CD4-positive, alpha-beta memory T cell (primary cell): ENCODE measurements at places on chromosomes 13 and 19. TPM values are rescaled to one million over a fixed set of nuclear protein-coding genes. Genes with fewer than 3 reads are reported as not detected.

DNA sequence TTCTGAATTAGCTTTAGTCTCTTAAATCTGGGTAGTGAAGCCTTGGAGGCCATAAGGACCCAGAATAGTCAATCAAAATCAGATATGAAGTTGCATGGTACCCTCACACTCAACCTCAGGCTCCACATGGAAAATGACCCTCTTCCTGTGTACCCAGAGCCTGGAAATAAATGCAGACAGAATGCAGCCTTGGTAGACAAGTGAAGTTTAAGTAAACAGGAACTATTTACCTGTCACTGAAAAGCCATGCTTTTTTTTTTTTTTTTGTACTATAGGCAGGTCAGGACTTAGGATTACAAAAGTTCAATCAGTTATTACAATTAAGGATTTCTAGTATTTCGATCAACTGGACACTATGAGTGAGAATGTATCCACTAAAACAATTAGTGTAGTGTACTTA, 2654.2 kb upstream of the PCDH20 start:
- H3K4me1 ChIP-seq = no peaks in the 10 kb centered on the region
- no peak for DNase-seq
- no peak overlapping the region for H3K27ac ChIP-seq
- no peaks in the 10 kb centered on the region for H3K36me3 ChIP-seq
- no peaks in the 10 kb centered on the region for H3K27me3 ChIP-seq

DNA sequence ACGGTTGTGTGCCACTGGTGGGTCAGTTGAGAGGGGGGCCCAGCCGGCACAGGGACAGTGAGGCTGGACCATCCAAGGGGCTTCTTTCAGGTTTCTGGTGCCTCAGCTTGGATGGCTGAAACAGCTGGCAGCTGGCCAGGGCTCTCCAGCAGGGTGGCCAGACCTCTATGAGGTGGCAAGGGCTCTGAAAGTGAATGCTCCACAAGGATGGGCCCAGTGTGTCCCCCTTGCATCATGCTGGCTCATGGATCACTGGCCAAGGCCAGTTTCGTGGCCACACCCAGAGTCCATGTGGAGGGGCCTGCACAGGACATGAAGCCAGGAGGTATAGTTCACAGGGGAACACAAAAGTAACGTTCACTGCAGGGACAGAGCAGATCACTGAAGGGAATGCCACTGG, 49.6 kb downstream of the CDADC1 start:
- no peak for DNase-seq
- H3K27ac ChIP-seq = no peak overlapping the region
- no peaks in the 10 kb centered on the region for H3K36me3 ChIP-seq
- peaks cover 5% of the 10 kb centered on the region for H3K4me1 ChIP-seq
- H3K4me3 ChIP-seq = no peak overlapping the region

- H3K27me3 ChIP-seq = no peaks in the 10 kb centered on the region
- H3K36me3 ChIP-seq = no peaks in the 10 kb centered on the region
- no peak overlapping the region for H3K4me3 ChIP-seq
- DNase-seq = peak; percentile 47
- H3K27ac ChIP-seq = no peak overlapping the region
- H3K4me1 ChIP-seq = no peaks in the 10 kb centered on the region
These were observed 31.5 kb upstream of the ZNF766 start for GRCh38 chr19:52237771-52238400.

- no peak overlapping the region for H3K27ac ChIP-seq
- H3K36me3 ChIP-seq = no peaks in the 10 kb centered on the region
- no peak overlapping the region for H3K4me3 ChIP-seq
- H3K27me3 ChIP-seq = no peaks in the 10 kb centered on the region
These were observed 15.9 kb downstream of the OPA3 start for GRCh38 chr19:45568732-45569131.

- no peaks in the 10 kb centered on the region for H3K4me1 ChIP-seq
- no peaks in the 10 kb centered on the region for H3K36me3 ChIP-seq
- H3K27ac ChIP-seq = no peak overlapping the region
- H3K4me3 ChIP-seq = no peak overlapping the region
These were observed 673.8 kb downstream of the PCDH9 start for GRCh38 chr13:66556306-66556705.

DNA sequence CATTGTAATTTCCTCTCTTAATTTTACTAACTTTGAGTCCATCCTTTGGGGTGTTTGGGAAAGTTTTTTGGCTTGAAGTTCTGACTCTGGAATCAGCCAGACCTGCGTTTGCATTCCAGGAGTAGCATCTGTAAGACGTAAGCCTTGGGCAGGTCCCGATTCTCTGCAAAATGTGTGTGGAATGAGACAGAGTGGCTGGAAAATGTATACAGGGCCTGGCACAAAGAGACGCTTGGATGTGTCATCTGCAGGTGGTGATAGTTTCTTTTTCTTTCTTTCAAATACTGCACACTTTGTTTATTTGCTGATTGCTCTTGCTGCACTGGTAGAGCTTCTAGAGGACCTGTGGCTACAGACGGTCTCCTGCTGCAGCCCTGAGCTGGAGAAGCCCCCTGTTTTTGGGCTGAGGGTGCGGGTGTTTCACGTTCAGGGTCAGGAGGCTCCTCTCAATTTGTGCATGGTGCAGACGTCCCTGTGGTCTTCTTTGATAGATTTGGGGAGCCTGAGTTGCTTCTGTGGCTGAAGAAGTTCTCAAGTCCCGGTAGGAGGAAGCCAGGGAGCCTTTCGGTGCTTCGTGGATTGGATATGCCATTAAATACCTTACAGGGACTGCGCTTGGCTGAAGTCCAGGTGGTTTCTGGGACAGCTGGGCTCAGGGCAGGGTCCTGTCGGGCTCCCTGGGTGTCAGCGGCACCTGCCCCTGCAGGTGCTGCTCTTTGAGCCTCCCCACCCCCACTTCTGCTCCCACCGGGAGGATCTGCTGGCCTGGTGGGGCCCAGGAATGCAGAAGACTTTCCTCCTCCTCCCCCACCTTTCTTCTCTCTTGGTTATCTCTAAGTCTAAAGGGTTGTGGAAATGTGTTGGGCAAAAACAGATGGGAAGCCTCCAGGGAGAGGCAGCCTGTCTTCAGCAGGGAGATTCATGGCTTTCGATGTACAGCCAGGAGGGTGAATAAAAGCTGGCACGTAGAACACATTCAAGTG, 44.0 kb upstream of the GAS6 start:
- peaks cover 11% of the 10 kb centered on the region for H3K4me1 ChIP-seq
- DNase-seq = no peak
- H3K36me3 ChIP-seq = no peaks in the 10 kb centered on the region
- H3K27me3 ChIP-seq = peaks cover 9% of the 10 kb centered on the region

DNA sequence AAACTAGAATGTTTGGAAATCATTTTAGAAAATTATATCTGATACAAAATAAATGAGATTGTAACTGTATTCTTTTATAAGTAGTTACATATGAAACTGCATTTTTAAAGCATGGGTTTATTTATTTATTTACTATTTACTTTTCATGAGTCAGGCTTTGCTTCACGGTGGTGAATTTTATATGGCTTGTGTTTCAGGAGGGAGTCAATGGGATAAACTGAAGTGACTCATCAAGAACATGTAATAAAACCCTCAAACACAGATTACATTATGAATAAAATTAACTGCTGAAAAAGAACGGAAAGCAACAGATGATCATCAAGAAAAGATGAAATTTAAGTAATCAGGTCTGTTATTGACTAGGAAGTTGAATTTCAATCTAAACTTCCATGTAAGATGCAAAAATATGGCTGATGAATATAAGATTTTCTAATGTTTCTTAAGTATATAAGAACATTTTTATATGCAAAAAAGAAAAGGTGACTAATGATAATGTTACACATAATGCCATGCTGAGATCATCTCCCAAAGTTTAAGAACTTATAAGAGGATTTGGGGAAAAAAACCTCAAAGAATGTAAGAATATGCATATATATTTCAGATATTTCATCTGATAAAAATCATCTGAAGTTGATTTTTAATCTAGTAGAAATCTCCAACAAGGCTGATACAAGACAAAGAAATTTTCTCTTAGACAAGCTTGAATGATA, 383.6 kb downstream of the SLITRK1 start:
- H3K4me1 ChIP-seq = no peaks in the 10 kb centered on the region
- H3K27ac ChIP-seq = no peak overlapping the region
- no peaks in the 10 kb centered on the region for H3K36me3 ChIP-seq
- DNase-seq = no peak

DNA sequence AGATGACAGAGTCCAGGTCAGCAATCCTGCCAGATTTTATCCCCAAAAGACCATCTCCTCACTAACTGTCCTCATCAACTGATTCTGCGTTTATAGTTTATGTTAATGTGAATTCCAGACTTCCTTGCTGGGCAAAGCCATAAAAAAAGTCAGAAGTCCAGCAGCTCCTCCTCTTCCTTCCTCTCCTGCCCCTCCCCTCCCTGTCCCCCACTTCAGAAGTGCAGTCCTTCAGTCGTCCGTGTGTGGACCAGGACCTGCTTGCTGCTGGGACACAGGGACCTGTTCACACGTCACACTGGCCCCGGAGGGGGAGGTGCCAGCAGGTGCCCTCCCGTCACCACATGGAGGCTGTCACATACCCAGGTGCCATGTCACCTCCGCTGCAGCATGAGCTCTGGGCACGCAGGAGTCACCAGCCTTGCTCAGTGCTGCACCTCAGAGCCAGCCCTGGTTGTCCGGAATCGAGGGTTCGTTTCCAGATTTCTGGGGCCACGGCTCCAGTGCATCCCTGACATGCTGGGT, 4.0 kb upstream of the MCF2L start:
- DNase-seq = no peak
- no peak overlapping the region for H3K27ac ChIP-seq
- no peak overlapping the region for H3K4me3 ChIP-seq

DNA sequence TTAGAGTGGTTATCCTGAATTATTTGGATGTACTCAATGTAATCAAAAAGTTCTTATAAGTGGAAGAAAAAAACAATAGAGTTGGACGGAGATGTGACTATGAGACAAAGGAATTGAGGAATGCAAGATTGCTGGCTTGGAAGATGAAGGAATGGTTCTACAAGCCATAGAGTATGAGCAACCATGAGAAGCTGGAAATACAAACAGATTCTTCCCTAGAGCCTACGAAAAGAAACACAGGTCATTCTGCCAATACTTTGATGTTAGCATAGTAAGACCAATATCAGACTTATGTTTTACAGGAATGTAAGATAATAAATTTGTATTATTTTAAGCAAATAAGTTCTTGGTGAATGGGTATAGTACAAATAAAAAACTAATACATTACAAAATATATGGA, 249.2 kb downstream of the DIAPH3 start:
- H3K4me3 ChIP-seq = no peak overlapping the region
- no peak for DNase-seq
- H3K4me1 ChIP-seq = no peaks in the 10 kb centered on the region
- no peaks in the 10 kb centered on the region for H3K36me3 ChIP-seq

GRCh38 chr13:36914648-36915047, 5.4 kb downstream of the SMAD9 start:
- H3K36me3 ChIP-seq = no peaks in the 10 kb centered on the region
- peaks cover 6% of the 10 kb centered on the region for H3K4me1 ChIP-seq

- H3K4me1 ChIP-seq = no peaks in the 10 kb centered on the region
- no peaks in the 10 kb centered on the region for H3K27me3 ChIP-seq
- no peak overlapping the region for H3K4me3 ChIP-seq
- H3K27ac ChIP-seq = no peak overlapping the region
These were observed 126.6 kb downstream of the HS6ST3 start for GRCh38 chr13:96216543-96216942.

DNA sequence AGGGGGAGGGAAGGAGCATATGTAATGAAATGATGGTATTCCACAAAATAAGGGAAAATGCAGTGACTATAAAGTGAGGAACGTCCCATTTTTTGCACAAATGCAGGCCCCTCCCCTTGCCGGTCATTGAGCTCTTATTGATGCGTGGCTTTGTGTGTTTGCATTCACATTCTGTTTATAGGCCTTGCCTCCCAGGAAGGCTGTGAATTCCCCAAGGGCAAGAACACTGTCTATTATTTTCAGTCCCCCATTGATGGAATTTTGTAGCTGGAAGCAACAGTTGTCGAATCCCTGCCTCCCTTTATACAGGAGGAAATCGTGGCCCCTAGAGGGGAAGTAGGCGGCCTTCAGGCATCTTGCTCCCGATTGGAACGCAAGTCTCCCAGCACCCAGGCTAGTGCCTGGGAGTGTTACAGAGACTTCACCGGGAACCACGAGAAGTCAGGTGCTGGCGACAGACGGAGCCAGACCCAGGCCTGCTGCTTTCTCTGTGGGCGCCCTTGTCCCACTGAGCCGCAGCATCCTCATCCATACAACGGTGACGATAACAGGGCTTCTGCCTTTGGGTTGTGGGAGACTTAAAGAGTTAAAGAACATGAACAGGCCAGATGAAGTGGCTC, 6.9 kb downstream of the SBSN start:
- DNase-seq = no peak
- no peak overlapping the region for H3K4me3 ChIP-seq
- no peaks in the 10 kb centered on the region for H3K27me3 ChIP-seq
- no peak overlapping the region for H3K27ac ChIP-seq
- no peaks in the 10 kb centered on the region for H3K36me3 ChIP-seq

GRCh38 chr13:109162248-109163036, 533.0 kb downstream of the MYO16 start:
- no peak for DNase-seq
- H3K27me3 ChIP-seq = no peaks in the 10 kb centered on the region
- H3K36me3 ChIP-seq = no peaks in the 10 kb centered on the region
- H3K4me3 ChIP-seq = no peak overlapping the region

GRCh38 chr13:107275945-107276614, 708.1 kb upstream of the ARGLU1 start:
- no peaks in the 10 kb centered on the region for H3K4me1 ChIP-seq
- H3K27me3 ChIP-seq = no peaks in the 10 kb centered on the region
- H3K27ac ChIP-seq = no peak overlapping the region
- no peak for DNase-seq

GRCh38 chr13:26112843-26113242, 61.0 kb upstream of the SHISA2 start:
- no peak for DNase-seq
- no peak overlapping the region for H3K4me3 ChIP-seq
- H3K27me3 ChIP-seq = no peaks in the 10 kb centered on the region
- no peak overlapping the region for H3K27ac ChIP-seq
- H3K36me3 ChIP-seq = no peaks in the 10 kb centered on the region

DNA sequence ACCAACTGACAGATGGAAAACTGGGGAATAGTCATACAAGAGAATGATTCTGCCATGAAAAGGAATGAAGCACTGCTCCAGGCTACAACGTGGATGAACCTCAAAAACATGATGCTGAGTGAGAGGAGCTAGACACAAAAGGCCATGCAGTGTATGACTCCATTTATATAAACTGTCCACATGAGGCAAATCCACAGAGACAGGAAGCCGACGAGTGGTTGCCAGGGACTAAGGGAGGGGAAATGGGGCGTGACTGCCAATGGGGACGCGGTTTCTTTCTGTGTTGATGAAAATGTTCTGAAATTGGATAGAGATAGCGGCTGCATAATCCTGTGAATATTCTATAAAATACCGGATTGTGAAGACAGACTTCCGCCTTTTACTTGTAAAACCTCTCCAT, 10.2 kb downstream of the SMIM7 start:
- no peaks in the 10 kb centered on the region for H3K27me3 ChIP-seq
- H3K4me1 ChIP-seq = no peaks in the 10 kb centered on the region
- peaks cover 65% of the 10 kb centered on the region for H3K36me3 ChIP-seq
- no peak overlapping the region for H3K4me3 ChIP-seq
- no peak overlapping the region for H3K27ac ChIP-seq
- DNase-seq = no peak

The KLK2 gene
- not detected for total RNA-seq

The LINGO3 gene
- total RNA-seq = 0.73 TPM

The PRKACA gene
- total RNA-seq = 51.7 TPM

The TEX29 gene
- 0.50 TPM for total RNA-seq

The ZNF709 gene
- total RNA-seq = 9.6 TPM

The GJB2 gene
- total RNA-seq = not detected
